ENCODE measurements at places on chromosomes 2 and 18.

DNA sequence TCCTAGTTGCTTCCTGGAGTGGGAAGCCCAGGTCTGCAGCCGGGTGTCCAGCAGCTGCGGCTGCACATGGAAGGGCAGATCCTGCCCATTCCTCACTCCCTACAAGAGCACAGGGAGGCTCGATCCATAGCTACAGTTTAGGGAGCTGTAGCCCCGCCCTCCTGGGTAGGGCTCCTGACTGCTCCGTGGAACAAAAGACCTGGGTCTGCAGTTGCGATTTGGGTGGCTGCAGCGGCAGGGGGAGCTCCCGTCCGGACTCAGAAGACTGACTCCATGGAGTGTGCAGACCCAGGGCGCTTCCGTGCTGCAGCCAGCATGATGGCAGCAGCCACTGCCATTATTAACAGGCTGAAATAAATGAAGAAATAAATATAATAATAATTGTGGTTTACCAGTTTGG lies 157.3 kb downstream of the CTNNA2 start:
- no peak for DNase-seq

GRCh38 chr2:121092095-121092494 lies 192.9 kb downstream of the TFCP2L1 start:
- DNase-seq = no peak

GRCh38 chr2:88469202-88470114 lies 17.0 kb upstream of the FOXI3 start:
- DNase-seq = no peak

GRCh38 chr2:235561450-235561849 lies 67.6 kb downstream of the AGAP1 start:
- no peak for DNase-seq

DNA sequence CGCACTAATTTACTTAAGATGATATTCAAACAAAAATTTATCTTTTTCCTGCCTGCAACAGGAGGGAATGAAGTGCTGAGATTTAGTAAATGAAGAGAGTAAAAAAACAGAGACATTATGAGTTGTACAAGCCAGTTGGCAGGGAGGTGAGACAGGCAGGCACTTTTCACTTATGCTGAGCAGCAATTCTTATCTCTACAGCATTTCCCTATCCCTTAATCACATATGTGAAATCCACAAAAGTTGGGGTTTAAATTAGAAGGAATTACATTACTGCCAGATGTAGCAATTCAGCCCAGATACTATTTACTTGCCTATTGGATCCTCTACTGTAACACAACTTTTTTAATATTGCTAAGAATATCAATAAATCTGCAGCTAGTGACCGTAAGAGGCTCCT lies 314.2 kb upstream of the LRP1B start:
- DNase-seq = no peak

GRCh38 chr18:37451239-37451825 lies 114.3 kb downstream of the CELF4 start:
- no peak for DNase-seq

DNA sequence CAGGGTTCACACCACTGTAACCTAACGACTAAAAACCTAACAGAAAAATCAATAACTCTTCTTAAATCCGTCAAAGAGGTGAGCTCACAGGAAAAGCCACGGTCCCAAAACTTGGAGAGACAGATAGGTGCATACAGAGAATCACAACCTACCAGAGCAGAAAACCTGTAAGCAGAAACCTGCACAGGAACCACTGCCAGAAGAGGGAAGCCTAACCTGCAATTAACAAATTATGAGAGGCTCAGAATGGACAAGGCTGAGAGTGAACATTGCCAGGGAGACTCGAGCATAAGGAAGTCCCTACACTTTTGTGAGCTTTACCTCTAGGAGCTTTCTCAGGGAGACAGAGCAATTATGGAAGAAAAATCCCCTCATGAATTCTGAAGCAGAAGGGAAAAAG lies 156.2 kb upstream of the NETO1 start:
- no peak for DNase-seq

DNA sequence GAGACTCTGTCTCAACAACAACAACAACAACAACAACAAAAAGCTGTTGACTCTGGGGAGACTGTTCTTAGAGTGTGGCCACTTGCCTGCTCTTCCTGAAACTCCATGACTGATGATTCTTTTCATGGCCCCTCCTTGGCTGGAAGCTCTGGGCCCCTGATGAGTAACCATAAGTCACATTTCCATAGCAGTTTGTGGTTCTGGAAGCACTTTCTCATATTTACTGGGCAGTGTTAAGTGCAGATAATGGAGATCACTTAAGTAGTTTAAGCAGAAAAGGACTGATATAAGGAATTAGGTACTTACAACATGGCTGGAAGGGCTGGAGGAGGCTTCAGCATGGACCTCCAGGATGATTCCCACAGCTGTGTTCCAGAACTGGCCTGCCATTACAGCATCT lies 147.3 kb upstream of the DLX2 start:
- DNase-seq = no peak

DNA sequence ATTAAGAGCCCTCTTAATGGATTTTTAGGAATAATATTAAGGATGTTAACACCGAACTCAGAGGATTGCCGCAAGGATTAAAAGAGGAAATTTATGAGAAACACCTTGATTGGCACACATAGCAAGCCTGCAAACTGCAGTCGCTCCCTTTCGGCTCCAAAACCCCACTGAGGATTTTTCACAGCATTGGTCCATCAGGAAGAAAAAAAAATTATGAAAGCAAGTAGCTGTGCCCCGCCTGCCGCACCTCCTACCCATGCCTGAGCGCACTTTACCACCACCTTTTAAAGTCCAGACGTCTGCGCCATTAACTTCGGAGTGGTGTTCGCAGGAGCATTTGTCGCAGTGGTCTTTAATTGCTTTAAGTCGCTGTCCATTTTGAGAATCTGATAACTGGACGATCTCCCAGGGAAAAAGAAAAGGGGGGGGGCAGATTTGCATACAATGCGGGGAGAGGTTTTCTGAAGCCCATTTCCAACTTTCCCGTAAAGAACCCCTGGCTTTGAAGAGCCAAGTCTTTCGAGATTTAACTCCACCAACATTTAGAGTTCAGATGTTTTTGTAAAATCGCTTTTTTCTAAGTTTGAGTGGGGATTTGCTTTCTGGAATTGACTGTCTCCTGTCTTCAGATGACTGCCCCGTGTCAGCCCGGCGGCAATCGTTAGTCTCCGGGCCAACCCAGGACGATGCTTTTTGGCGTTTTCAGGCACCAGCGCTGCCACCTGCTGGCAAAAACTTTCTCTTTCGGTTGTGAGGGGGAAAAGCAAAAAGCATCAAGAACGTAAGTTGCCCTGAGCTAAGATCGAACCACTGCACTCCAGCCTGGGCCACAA lies 913 bp upstream of the TRABD2A start:
- DNase-seq = no peak

DNA sequence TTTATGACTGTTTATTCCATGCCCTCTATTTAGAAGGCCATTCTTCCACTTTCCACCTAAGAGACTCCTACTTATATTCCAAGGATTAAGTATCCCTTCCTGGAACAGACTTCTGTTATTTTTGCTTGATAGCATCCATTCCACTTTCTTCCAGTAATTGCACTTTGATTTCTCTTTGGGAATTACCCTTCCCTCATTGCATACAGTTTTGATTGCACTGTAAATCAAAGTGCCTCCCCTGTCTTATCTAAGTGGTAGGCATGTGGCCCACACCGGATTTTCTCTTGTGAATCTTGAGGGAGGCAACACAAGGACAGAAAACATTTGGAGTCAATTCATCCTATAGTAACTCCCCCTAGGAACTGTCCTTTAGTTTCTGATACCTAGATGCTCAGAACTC lies 120.4 kb downstream of the PDE11A start:
- no peak for DNase-seq

DNA sequence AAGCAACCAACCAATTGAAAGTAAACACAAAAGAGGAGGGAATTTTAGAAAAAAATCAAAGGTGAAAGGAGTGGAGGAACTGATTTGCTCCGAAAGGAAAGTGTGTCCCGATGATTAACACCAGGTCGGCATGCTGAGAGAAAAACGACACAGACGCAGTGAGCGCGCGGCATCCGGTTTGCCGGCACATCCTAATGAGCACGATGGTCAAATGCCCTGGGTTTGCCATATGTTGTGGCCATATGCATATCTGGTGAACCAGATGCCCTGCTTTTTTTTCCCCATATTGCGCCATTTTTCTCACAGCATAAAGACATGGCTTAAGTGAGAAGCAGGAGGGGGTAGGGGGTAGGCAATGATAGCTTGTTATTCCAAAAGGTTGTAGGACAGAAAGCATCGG lies 626.7 kb downstream of the BCL11A start:
- no peak for DNase-seq

DNA sequence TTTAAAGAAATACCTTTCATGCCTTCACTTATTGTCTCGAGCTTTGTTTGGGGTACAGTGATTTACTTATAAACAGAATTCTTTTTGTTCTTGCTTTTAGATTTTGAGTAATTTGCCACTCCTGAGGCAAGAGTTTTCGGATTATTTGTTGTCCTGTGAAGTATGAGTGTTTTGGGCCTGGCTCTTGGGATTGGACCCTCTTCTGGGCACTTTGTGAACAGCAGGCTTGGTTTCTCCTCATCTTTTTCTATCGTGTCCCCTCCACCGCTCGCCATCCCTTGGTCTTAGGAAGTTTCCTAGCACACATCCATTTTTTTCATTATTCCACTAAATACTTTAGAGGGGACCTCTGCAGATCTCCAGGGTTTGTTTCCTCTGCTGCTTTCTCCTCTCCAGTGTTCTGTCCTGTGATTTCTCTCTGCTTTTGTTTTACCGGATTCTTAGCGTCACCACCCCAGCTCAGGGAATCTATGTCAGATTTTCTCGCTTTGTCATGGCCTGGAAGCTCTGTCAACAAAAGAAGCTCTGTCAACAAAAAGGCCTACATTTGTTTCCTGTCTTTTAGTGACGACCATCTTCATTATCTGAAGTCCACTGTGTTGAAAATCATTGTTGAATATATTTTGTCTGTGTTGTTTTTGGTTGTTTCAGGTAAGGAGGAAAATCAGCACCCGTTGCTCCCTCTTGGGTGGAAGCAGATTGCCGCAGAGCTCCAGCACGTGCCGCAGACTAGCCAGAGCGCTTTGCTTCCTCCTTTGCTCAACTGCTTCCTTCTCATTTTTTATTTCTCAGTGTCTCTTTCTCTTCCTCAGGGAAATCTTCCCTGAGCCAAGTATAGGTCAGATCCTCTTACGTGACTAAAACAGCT lies 27.8 kb downstream of the ANKRD62 start:
- DNase-seq = no peak

DNA sequence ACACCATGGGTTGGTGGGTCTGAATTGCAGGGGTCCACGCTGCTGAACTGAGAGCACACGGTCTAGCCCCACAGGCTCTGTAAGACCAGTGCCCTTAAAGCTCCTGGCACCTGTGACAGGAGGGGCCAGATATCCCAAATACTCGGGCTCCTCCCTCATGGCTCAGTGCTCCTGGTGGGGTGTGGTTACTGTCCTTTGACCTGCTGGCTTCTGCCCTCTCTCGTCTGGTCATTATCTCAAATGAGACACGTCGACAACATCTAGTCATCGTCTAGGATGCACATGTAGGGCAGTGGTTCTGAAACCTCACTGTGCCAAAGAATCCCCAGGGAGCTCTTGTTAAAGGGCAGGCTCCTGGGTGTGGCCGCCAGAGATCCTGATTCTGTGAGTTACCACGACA lies 258.4 kb downstream of the LOXHD1 start:
- no peak for DNase-seq

DNA sequence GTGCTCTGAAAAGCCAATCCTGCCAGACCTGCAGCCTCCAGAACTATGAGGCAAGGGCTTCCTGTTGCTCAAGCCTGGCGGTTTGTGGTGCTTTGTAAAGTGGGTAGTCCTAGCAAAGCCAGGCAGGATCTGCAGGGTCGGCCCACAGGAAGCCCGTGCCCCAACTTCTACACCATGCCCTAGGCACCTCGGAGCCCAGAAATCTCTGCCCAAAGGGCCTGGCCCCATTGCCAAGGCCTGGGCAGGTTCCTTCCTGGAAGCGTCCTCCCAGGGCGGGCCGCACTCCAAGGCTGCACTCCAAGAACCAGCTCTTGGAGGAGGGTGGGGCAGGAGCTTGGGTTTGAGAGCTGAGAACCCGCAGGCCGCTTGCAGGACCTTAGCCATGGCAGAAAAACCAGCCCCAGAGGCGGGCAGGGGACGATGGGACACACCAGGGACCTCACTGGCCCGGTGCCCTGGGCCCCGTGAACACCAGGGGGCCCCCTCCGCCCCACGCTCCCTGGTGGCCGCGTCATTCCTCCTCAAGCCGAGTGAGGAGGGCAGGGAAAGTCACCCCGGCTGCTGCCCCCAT lies 37.2 kb upstream of the ID2 start:
- DNase-seq = no peak

DNA sequence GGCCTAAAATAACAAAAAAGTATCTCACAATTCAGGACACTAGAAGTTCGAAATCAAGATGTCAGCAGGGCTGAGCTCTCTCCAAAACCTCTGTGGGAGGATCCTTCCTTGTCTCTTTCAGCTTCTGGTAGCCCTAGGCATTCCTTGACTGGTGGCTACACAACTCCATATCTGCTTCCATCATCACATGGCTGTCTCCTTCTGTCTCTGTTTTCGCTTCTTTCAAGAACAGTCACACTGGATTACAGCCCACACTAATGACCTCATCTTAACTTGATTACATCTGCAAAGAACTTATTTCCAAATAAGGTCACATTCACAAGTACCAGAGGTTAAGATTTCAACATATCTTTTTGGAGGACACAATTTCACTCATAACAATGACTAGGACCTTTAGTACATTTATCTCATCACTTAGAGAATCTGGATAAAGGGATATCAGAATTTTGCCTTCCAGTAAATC lies 275.2 kb downstream of the IRS1 start:
- no peak for DNase-seq

DNA sequence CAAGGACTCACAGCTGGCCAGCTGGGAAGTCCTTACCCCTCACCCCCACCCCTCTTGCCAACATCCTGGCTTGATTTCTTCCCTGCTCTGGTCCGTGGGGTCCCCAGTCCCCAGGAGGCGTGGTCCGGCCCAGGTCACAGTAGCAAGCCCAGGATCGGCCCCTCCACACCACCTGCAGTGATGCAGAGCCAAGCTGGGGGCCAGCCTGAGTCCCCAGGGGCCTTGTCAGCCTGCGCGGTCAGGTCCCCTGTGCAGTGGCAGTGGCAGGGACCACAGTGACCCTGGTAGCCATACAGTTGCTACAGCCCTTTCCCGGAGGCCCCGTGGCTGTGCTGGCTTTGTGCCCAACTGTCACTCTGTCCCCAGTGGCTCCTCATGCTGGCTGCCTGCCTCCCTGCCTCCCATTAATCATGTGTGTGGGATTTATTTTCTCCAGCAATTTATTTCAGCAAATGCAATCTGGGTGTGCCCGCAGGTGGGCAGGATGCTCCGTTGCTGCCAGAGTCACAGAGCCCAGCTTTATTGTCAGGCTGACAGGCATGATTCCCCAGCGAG lies 8.8 kb upstream of the PRSS56 start:
- no peak for DNase-seq

GRCh38 chr2:105595536-105595935 lies 149.2 kb upstream of the NCK2 start:
- no peak for DNase-seq
